Activated CD4-positive, alpha-beta T cell treated with anti-CD3 and anti-CD28 coated beads, Interleukin-2, amount 50 U/mL, for 4 hours (primary cell): ENCODE measurements at places on chromosomes 16 and 17.

GRCh38 chr17:36602924-36603384 is 1.6 kb downstream of the MRM1 start:
- peak; percentile 72 for DNase-seq

DNA sequence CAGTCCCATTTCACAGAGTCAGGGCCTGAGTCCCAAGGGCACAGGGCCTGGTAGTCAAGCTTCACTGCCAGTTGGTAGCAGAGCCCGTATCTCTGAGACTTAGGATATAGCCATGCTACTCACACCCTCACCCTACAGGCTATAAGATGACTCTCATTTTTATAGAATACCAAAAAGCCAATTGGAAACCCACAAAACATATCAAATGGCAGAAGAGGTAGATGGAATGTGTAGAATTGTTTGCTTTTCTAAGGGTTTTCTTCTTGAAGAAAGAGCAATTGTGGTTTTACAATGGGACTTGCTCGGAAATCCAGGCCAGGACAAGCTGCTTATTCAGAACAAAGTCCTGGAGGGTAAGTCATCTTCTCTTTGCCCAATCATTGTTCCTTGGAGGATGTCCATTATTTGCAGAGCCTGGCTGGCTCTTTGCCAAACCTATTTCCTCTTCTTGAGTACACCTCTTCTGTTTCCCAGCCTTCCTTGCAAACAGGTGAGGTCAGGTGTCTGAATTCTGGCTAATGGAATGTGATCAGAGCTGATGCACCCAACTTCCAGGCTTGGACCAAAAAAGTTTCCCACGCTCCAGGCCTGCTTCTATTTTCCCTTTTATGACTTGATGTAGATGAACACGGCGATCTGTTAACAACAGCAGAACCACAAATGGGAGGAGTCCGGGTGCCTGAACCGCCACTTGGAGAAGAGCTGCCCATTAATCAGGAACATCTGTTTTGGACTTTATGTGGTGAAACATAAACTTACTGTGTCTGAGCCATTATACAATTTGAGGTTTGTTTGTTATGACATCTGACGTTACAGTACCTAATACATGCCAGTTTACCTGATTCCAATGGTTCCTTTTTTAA is 16.9 kb upstream of the CCL22 start:
- DNase-seq, result no peak

DNA sequence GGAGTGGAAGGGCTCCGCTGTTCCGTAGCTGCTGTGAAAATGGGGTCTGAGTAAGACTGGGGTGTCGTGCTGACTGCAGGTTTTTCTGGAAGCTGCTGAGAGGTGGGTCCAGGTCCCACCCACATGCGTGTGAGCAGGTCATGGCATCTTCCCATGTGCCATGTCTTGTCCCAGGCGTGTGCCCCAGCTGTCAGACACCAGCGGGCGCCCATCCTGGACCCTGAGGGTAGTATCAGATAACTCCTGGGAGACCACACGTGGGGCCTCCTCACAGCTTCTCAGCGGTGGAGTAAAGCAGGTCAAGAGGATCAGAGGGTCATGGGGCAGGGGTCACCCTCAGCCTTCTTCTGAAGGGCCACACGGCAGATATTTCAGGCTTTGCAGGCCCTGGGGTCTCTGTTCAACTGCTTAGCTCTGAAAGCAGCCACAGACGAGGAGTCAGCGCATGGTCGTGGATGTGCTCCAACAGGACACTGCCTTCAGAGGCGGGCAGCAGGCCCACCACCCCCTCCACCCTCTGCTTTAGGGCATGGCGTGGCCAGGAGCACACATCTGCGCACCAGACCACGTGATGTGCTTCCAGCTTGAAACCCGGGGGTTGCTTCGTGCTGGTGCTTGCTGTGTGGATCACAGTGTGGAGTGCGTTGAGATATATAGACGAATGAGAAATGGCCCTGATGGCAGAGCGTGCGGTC is 68.7 kb downstream of the BANP start:
- DNase-seq, result no peak

DNA sequence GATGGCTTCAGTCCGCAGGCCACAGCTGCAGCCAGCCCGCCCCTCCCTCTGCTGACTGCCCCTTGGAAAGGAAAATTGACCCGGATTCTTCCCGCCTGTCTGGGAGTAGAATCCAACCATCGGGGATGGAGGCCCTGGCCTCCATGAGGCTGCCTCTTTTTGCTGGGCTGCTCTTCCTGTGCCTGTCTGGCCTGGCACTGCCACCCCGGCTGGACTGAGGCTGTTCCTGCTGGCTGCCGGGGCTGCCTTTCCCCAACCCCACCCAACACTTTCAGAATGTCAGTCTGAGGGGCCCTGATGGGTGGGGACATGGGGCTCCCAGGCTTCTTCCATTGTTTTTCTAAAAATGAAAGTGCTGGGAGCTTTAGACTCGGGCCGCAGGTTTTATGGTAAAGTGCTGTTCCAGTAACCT is 7.3 kb downstream of the BAHCC1 start:
- DNase-seq, result no peak
